COR-L47 (cell line): ENCODE measurements at places on chromosomes 7 and 10.

GRCh38 chr10:103086261-103086660 is 106.8 kb downstream of the NT5C2 start:
- no peak for DNase-seq

- DNase-seq: no peak
Observed at GRCh38 chr10:110613996-110614495, 30.1 kb upstream of the RBM20 start.

GRCh38 chr7:40887099-40887498 is 752.3 kb downstream of the SUGCT start:
- DNase-seq: no peak

DNA sequence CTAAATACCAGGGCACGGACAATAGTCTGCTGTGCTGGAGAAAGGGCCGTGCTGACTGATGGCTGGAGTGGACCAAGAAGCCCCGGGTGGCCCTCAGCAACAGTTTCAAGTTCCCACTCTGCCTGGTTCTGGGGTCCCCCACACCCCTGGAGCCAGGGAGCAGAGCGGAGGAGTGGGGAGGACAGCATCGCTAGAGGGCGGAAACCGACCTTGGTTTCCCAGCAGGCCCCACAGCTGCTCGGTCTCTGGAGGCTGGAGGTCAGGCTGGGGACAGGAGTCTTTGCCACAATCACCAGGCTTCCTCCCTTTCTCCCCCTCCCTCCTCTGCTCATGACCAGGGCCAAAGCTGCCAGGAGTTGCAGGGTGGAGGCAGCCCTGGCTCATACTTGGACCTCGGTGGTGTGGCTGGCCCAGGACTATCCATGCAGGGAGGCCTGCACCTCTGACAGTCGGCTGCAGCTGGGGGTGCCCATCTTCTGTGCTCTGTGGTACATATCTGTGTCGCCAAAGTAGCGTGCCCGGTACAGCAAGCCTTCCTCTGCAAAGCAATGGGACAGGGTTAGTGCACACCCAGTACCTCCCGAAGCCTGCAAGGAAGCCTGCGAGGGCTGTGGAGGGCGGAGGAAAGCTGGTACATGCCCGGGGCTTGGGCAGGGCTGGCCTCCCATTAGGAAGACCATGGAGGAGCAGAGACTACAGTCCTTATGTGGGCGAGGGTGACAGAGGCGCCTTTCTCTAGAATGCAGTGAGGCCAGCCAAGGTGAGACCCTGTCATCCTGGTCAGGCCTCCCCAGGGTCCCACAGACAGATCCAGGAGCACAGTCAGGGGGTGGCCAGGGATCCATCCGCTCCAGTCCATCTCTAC is 19.1 kb downstream of the DNAJB12 start:
- DNase-seq: no peak

- DNase-seq: no peak
Observed at GRCh38 chr10:14146501-14146900, 184.2 kb downstream of the FRMD4A start.

GRCh38 chr10:82691211-82691610 is 816.2 kb downstream of the NRG3 start:
- DNase-seq: no peak

DNA sequence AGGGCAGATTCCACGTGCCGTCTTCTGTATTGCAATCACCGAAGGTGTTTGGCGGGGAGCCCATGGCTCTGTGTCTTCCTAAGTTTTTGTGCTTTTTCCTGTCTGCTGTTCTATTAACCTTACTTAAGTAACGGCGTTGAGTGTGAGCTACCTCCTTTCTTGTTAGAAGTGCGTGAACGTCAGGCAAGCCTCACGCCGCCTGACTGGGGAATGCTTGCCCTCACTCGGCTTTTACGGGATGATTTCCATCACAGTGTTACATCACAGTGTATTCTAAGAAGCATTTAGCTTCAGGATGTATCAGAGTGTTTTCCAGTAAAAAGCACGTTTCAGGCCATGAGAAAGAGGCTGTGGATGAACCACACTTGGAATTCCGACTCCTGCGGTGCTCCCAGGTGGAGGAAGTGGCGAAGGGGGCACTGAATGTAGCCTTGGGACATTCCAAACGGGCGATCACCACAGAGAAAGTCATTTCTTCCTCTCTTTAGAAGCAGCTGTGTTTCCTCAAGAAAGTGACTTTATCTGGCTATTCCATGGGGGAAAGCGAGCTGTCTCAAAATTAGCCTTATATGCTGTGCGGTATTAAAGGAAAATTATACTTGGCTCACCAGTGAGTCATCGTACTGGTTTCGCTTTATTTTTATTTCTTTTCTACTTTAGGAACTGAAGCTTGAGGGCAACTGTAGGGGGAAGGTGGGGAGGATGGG is 290.7 kb downstream of the KLF6 start:
- no peak for DNase-seq

DNA sequence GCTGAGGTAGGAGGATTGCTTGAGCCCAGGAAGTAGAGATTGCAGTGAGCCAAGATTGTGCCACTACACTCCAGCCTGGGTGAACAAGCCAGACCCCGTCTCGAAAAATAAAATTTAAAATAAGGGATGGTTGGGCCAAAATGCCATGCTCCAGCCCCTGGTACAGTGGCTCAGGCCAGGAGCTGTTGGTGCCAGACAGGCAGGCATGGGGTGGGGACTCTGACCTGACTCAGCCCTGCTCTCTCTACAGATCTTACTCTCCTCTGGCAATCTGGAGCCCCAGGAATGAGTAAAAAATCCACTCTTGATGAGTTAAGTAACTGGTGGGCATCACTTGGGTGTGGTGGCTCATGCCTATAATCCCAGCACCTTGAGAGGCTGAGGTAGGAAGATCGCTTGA is 8.4 kb upstream of the TMEM120A start:
- DNase-seq: no peak

- DNase-seq: no peak
Observed at GRCh38 chr7:86932038-86932512, 127.4 kb downstream of the ELAPOR2 start.

DNA sequence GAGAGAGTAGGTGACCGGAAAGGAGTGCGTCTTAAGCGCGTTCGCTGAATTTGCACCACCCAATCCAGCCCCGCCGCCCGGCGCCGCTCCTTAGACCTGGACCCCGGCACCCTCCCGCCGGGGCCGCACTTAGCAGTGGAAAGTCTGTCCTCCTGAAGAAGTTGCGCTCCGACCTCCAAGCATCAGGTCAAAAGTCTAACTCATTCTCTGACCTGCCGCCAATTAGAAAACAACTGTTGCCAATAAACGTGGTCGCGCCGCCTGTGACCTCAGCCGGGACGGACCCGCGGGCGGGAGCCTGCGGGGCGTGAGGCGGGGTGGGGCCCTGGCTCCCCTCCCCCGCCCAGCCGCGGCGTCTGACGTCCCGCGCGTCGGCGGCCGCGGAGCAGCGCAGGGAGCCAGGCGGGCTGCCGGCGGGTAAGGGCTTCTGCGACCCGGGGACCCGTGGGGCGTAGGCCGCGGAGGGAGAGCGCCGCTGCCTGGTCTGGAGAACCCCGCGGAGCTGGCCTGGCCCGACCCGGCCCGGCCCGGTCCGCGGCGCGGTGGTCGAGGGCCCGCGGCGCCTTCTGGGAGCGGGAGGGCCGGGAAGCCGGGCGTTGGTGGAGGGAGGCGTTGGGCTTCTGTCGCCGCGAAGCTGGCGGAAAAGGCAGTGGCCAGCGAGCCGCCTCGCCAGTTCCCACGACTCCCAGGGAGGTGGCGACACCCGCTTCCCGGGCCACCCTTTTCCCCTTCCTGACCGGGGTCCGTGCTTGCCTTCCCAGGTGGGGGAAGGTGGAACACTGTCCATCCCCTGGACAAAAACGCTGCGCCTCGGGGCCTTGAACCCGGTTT is at the start of gene BCAP29:
Gene BCAP29 (plus strand): TSS at position 362 of the 831 bp plus-strand sequence. CDS start 527 bp downstream, outside the sequence.
- peak; percentile 58 for DNase-seq

DNA sequence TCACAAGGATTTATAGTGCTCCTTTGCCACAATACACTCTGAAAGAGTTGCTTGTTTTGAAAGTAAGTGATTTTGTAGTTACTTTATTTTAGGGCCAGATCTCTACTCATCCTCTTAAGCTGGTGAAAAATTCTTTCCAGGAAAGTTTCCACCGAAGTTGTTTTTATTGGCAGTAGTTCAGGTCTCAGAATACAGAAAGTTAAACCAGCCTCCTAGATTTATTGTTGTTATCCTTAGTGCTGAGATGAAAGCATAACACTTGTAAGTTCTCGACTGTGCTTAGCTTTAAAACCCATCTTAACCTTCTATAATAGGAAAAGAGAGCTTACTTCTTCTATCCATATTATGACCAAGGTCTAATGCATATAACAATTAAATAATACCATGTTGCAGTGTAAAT is 5.5 kb downstream of the AP3M1 start:
- no peak for DNase-seq

- DNase-seq: no peak
Observed at GRCh38 chr10:14670551-14671240, 104.0 kb downstream of the FAM107B start.

DNA sequence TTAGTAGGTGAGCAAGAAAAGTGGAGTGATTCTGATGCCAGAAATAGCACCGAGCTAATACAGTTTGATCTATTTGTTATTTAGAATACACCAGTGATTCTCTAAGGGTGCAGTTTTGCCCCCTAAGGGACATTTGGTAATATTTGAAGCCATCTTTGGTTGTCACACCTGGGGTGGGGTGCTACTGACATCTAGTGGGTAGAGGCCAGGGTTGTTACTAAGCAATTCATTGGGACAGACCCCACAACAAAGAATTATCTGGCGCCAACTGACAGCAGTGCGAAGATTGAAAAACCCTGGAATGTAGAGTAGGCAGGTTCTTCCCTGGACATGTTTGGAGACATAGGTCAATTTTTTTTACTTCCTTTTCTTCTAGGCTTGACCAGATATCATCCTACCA is 14.6 kb downstream of the PALS2 start:
- DNase-seq: peak; percentile 63
